ENCODE measurements at places on chromosomes 7 and 10. TPM values are rescaled to one million over a fixed set of nuclear protein-coding genes. Genes with fewer than 3 reads are reported as not detected.

PSMC2 gene
- polyA plus RNA-seq: 143 TPM

FXYD4 gene
- polyA plus RNA-seq: 4.8 TPM

DNA sequence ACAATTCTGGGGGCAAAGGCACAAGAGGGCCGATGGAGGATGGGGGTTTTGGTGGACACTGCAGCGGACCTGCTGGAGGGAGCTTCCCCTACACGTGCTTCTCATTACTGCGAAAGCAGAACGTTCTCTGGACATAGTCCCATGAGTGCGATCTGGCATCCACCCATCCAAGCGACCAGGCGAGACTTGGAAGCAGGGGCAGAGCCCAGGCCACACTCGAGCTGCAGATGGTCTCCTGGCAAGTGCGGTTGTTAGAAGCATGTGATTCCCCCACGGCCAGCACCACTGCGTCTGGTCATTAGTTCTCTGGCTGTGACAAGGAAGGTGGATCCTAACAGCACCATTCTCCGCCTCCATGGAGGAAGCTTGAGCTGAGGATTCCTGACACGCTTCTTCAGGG is 118.4 kb upstream of the TCERG1L start:
- no peak for DNase-seq

DNA sequence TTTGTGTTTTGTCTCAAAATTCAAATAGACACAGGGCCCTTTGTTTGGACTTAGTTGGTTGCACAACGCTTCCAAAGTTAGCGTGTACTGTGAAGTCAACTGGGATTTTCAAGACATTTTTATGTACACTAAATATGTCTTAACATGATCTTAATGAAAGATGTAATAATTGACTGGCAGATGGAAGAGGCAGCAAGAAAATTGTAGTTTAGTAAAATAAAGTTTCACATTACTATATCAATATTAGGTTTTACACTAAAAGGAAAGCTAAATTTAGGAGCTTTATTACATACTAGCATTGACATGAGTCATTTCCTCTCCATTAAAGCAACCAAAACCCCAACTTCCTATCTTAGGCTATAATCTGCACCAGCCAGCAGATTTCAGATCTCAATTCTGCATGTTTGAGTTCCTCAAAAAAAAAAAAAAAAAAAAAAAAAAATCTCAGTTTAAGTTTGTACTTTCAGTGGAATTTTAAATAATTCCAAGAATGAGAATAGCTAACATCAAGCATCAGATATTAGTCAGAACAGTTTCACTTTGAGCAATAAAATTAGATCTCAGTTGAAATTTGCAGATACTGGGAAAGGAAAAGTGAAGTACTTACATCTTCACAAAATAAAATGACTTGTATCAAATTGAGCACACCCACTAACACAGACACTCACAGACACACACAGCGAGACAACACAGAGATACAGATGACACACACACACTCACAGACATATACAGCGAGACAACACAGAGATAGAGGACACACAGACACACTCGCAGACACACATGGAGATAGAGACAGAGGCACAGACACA is 346.6 kb upstream of the KLF6 start:
- DNase-seq: peak; percentile 15

DNA sequence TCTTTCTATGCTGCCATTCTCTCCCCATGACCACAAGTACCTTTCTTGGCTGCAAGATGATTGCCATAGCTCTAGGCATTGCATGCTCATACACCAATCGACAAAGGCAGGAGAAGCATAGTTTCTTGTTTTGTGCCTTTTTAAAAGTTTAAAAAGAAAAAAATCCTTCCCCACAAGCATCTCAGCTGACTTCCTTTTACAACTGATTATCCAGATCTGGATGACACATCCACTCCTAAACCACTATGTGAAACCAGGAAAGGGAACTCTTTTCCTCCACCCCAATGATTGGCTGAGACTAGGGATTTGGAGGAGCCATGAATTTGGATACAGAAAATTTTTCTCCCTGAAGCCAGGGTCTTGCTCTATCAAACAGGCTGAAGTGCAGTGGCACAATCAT is 14.5 kb upstream of the LRRC4 start:
- DNase-seq: no peak

DNA sequence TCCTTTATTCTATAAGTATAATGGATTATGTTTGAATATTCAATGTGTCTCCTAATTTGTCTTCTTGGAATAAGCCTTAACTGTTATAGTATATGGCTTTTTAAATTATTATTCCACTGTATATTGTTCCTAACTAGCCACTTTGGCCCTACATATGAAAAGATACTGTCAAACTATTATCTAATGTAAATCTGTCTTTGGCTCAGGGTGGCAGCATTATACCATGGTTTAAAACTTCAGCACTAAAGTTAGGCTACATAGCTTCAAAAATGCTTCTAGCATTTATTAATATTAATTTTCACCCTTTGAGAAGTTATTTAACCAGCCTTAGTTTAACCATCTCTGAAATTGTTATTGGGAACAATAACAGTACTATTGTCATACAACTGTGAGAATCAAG is 543.1 kb upstream of the MBL2 start:
- DNase-seq: no peak

DNA sequence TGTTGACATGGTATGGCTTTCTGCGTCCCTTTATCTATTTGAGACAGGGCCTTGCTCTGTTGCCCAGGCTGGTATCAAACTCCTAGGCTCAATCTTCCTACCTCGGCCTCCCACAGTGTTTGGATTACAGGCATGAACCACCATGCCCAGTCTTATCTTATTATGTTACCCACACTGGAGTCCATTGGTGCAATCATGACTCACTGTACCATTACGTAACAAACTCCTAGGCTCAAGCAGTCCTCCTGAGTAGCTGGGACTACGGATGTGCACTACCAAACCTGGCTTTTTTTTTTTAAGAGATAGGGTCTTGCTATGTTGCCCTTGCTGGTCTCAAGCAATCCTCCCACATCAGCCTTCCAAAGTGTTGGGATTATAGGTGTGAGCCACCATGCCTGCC is 66.7 kb downstream of the CCDC3 start:
- no peak for DNase-seq

DNA sequence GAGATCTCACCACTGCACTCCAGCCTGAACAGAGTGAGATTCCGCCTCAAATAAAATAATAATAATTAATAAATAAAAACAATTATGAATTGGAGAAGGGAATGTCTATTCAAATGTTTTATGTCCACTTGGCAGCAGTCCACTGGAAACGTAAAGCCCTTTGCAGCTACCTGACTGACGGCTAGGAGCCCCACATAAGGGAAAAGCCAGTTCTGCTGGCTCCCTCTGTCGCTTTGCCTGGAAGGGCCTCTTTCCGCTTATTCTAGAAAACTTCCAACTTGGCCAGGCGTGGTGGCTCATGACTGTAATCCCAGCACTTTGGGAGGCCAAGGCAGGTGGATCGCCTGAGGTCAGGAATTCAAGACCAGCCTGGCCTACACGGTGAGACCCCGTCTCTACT is 6.1 kb upstream of the TNS3 start:
- peak; percentile 11 for DNase-seq

DNA sequence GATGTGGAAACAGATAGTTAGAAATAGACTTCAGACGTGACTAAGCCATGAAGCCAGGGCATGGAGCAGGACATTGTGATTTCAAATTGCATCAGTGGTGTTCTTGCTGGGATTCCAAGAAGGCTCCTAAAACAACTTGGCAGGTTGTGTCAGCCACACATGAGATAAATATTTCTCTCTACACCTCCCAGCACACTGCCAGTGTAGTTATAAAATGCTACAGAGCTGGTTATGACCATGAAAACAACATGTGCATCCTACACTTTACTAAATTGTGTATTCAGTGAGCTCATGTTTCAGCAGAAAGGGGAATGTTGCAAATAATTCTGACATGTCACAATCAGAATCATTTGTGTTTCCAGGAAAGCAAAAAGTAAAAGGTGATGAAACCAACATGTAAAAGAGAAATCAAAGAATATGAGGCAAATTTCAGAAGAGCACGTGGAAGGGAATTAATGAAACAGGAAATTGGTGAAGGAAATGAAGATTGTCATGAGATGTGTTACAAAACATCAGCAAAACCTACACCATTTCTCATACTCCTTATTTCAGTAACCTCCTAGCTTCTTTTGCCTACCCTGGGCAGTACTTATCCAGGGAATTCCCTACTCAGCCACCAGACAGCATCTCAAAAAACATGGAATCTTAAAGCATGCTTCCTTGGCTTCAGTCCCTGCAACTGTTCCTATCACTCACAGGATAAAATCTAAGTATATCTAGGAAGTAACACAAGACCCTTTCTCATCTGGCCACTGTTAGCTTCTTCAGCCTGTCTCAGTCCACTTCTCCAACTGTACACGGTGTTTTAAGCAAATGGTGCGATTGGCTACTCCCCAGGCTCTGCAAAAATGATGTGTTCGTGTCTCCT is 5.8 kb upstream of the CYP3A7 start:
- peak; percentile 62 for DNase-seq

- DNase-seq: no peak
Observed at GRCh38 chr10:113199459-113199858, 249.4 kb downstream of the TCF7L2 start.

- no peak for DNase-seq
Observed at GRCh38 chr7:15446280-15446679, 115.5 kb downstream of the AGMO start.

DNA sequence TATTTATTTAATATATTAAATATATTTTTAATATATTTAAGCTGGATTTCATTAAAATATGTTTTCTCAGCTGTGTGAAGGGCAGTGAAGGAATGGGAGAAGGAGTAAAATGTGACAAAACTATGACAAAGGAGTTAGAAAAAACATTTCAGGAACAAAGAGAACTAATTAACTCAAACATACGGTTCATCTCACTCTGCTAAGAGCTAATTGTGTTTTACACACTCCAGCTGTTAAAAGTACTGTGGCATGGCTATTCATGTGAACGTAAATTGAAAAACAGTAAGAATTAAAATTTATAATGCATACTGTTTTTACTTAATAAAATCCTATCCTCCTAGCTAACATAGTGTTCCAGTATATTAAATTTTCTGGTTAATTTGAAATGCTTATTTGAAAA is 262.5 kb upstream of the GNAI1 start:
- DNase-seq: no peak

GRCh38 chr10:36269222-36269621 is 627.1 kb upstream of the FZD8 start:
- no peak for DNase-seq

DNA sequence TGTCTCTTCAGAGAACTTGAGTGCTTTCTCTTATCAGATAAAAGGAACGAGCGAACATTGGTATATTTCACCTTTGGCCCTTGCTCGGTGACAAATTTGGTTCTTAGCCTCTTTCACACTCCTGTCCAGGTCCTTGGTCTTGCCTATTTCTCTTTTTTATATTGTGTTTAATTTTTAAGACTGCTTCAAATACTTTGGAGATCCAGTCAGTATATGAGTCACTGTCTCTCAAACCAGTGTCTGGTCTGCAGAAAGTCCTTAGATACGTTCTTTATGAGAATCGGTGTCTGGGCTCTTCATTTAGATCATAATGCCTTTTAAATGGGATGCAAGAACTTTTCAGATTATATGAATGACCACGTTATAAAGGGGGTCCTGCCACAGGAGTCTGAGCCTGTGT is 55.0 kb downstream of the PIK3AP1 start:
- no peak for DNase-seq

- no peak for DNase-seq
Observed at GRCh38 chr10:46234026-46234425, 52.8 kb upstream of the ANTXRL start.

DNA sequence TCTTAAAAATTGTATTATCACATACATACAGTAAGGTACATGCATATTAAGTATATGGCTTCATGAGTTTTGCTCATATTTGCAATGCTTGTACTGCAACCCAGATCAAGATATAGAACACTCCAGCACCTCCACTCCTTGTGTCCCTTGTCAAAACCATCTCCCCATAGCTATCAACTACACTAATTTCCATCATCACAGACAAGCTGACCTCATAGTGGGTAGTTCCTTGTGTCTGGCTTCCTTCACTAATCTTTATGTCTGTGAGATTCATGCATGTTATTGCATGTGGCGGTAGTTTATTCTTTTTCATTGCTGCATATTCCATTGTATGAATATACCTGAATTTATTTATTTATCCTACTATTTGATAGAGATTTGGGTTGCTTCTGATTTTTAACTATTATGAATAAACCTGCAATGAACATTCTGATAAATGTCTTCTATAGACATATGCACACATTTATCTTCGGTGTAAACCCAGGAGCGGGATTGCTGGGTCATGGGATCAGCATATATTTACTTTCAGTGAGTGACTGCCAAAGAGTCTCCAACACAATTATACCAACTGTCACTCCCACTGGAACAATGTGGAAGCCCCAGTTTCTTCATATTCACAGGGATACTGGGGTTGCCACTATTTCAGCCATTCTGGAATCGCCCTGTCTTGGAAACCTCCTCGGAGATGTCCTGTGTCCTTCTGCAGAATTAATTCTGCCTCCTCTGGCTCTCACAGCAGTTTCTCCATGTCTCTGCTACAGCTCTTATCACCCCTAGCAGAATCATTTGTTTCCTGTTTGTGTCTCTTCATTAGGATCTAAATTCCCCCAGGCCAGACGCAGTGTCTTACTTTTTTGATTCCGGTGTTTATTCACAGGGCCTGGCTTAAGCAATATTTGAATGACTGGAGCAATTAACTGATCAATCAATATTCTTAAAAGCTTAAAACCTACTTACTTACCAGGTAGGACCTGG is 14.7 kb upstream of the ADAM12 start:
- DNase-seq: no peak

DNA sequence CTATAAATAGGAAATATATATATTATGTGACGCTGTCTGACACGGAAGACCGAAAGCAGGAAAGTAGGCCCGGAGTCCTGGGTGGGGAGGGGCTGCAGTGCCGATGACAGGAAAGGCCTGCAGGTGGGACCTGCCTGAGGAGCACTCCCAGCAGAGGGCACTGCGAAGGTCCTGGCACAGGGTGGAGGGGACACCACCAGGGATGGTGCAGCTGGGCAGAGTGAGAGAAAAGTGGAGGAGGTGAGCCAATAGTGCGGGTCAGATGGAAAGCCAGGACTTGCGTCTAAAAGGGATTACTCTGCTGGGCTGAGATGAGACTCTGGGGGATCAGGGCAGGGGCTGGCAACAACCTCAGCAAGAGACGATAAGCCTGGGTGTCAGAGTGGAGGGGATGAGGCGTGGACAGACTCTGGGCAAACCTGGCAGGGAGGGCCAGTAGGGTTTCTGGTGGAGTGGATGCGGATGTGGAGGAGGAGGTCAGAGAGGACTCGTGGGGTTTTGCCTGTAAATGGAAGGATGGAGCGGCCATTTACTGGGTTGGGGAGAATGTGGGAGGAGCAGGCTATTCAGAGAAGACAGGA is 118.2 kb upstream of the ZNF746 start:
- DNase-seq: no peak

- DNase-seq: no peak
Observed at GRCh38 chr7:100969066-100969615, at the start of gene MUC12. Gene MUC12, plus strand, starts transcription at chr7:100969565. Its CDS starts 58 bp downstream, at chr7:100969623.
